ENCODE measurements at places on chromosomes 3 and 15.
A peak's percentile ranks its signal among the peaks of the same experiment; 100 is the strongest.

DNA sequence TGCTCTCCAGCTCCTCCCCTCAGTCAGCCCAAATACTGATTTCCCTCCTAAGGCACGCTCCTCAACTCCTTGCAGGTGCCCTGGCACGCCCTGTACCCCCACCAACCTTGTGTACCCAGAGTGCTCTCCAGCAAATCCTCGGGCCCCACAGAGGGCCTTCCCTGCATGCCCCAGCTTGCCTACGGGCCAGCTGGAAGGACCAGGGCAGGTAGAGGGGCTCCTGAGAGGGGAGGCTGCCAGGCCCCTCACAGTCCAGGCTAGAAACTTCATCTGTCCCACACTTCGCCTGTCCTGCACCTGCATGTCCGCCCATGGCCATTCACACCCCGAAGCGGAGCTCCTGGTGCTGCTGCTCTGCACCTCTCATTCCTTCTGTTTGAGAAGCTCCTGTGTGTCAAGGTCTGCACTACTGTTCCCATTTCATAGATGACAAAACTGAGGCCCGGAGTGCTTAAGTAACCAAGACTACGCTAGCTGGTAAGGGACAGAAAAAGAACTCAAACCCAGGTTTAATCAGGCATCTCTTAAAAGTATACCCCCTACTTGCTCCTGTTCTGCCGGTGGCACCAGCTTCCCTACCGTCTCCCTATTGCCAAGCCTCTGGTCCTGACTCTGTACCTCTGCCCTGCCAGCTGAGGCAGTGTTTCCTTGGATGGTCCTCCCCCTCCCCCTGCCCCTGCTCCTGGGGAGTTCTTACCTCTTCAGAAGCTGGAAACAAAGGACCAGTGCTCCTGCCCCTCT, 35.6 kb downstream of the ZXDC start:
- no peak for DNase-seq

GRCh38 chr3:62824965-62825592, 50.1 kb downstream of the CADPS start:
- DNase-seq: no peak

- peak; percentile 67 for DNase-seq
These were observed 31.8 kb downstream of the MYO5A start for GRCh38 chr15:52496776-52497470.

GRCh38 chr3:30766522-30766921, 127.9 kb downstream of the GADL1 start:
- DNase-seq: no peak

DNA sequence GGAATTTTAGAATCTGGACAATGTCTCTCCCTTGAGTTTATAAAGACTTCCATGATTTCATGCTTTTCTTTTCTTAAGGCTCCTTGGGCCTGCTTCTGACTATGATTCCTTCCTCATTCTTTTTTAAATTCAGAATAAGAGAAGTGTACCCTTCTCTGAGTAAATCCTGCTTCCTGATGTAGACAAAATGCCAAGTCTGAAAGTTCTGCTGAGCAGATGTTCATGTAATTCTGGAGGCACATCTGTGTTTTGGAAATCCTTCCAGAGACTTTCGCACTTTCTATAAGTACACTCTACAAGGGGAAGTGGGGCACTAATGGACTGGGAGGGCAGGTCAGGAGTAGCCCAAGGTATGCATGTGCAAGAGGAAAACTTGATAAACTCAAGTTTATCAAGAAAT, 24.8 kb downstream of the TPM1 start:
- no peak for DNase-seq

Data from suppressor macrophage treated with lipopolysaccharide for 1 hour (primary cell).